ENCODE measurements at places on chromosomes 7 and 10. TPM values are rescaled to one million over a fixed set of nuclear protein-coding genes. Genes with fewer than 3 reads are reported as not detected.

Gene PCDH15
- total RNA-seq = not detected

Gene CYP26A1
- not detected for total RNA-seq

Gene ANKRD2
- not detected for total RNA-seq

Gene SEC61A2
- total RNA-seq = 12.0 TPM

Gene METTL27
- not detected for total RNA-seq

Gene SEPTIN14
- total RNA-seq = not detected

Gene SEPHS1
- total RNA-seq = 66.5 TPM

Gene YKT6
- total RNA-seq = 49.3 TPM

Gene SPDYE1
- total RNA-seq = not detected

Gene CHN2
- total RNA-seq = 1.8 TPM

GRCh38 chr7:120303105-120303504, 30.1 kb downstream of the KCND2 start:
- no peak overlapping the region for H3K4me3 ChIP-seq
- H3K4me1 ChIP-seq = no peaks in the 10 kb centered on the region
- no peak for DNase-seq
- H3K27me3 ChIP-seq = no peaks in the 10 kb centered on the region

GRCh38 chr10:29926693-29927048, 132.7 kb downstream of the JCAD start:
- H3K36me3 ChIP-seq = no peaks in the 10 kb centered on the region
- no peak for DNase-seq
- no peak overlapping the region for H3K4me3 ChIP-seq
- H3K27ac ChIP-seq = no peak overlapping the region
- peaks cover 3% of the 10 kb centered on the region for H3K27me3 ChIP-seq

GRCh38 chr7:14995774-14996173, 93.2 kb upstream of the DGKB start:
- DNase-seq = no peak
- H3K4me3 ChIP-seq = no peak overlapping the region
- H3K36me3 ChIP-seq = no peaks in the 10 kb centered on the region
- H3K27ac ChIP-seq = no peak overlapping the region
- no peaks in the 10 kb centered on the region for H3K4me1 ChIP-seq

- no peaks in the 10 kb centered on the region for H3K36me3 ChIP-seq
- no peaks in the 10 kb centered on the region for H3K27me3 ChIP-seq
- no peak overlapping the region for H3K4me3 ChIP-seq
Observed at GRCh38 chr10:111773950-111774349, 409.6 kb downstream of the GPAM start.

DNA sequence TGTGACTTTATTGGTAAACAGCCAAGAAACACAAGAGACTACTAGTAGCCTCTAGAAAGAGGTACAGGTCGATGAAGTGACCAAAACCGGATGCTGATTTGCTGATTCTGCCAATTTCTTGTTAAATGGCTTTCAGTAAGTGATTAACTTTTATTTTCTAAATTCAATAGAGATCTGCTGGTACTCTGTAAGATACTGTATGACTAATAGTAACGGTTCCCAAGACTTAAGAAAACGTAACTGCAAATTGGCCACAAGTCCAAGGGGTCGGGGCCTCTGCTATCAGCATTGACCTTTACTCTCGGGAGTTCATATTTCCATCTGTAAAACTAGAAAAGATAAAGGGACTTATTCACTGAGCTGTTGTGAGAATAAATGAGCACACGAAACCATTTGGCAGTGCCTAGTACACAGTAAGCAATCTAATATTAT, 1.4 kb downstream of the FAM3C start:
- peak overlapping the region; percentile 66 for H3K27ac ChIP-seq
- H3K36me3 ChIP-seq = peaks cover 24% of the 10 kb centered on the region
- peaks cover 50% of the 10 kb centered on the region for H3K4me1 ChIP-seq

DNA sequence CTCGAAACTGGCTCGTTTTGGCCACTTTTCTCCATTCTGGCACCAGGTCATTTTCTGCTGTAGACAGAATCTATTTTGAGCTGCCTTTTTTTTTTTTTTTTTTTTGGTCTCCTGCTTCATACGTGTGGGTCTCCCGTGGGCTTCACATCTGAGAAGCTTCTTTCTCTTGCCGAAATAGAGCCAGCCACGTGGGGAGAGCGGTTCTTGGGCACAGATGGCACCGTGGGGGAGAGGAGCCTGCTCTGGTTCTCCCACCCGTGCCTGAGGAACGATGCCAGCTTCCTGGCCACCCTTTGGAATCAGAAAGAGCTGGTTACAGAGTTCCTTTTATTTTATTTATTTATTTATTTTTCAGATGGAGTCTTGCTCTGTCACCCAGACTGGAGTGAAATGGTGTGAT, 48.7 kb upstream of the OCM2 start:
- no peak for DNase-seq
- H3K27me3 ChIP-seq = peaks cover 4% of the 10 kb centered on the region
- no peak overlapping the region for H3K27ac ChIP-seq
- H3K4me1 ChIP-seq = no peaks in the 10 kb centered on the region
- no peaks in the 10 kb centered on the region for H3K36me3 ChIP-seq

- peak; percentile 91 for DNase-seq
- no peaks in the 10 kb centered on the region for H3K27me3 ChIP-seq
- peaks cover 17% of the 10 kb centered on the region for H3K4me1 ChIP-seq
- H3K4me3 ChIP-seq = peak overlapping the region; percentile 91
Observed at GRCh38 chr7:97971990-97972943, 17.7 kb downstream of the OCM2 start.

GRCh38 chr10:5502571-5503476, 3.5 kb upstream of the CALML5 start:
- H3K36me3 ChIP-seq = no peaks in the 10 kb centered on the region
- DNase-seq = no peak
- no peaks in the 10 kb centered on the region for H3K4me1 ChIP-seq
- H3K4me3 ChIP-seq = no peak overlapping the region

DNA sequence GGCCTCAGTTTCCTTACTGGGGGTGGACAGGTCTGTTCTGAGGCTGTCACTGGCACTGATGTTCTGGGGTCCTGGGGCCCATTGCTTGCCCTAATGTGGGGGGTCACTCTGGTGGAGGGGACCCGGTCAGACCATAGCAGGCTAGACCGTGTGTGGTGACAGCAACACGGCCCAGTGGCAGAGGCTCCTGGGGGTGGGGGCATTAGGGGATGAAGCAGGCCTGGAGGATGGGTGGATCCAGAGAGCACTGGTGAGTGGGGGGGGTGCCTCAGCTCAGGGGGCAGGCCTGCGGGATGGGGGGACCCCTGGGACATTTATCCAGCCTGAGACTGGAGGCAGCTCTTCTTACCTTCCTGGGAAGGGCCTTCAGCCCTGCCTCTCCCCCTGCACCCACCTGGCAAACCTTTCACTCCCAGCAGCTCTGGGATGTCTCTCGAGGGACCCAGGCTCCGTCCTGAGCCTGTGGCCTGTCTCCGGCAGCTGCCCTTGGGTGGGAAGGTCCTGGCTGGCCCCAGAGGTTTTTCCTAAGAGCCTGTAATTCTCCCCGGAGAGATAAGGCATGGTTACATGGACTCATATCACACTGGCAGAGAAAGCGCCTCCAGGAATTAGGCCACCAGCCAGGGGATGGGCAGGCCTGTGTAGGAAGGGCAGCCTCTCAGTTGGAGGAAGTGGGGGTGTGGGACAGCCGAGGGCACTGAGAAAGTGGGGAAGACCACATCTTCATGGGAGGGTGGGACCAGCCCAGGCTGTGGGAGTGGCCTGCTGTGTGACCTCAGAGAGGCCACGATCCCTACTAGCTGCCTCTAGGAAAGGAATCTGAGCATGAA, 147.7 kb downstream of the UBE2H start:
- H3K4me3 ChIP-seq = no peak overlapping the region
- no peaks in the 10 kb centered on the region for H3K36me3 ChIP-seq
- H3K4me1 ChIP-seq = no peaks in the 10 kb centered on the region

GRCh38 chr7:149868623-149869290, 5.0 kb upstream of the ATP6V0E2 start:
- peaks cover 85% of the 10 kb centered on the region for H3K4me1 ChIP-seq
- peak overlapping the region; percentile 76 for H3K27ac ChIP-seq
- H3K4me3 ChIP-seq = no peak overlapping the region
- no peak for DNase-seq

- H3K27ac ChIP-seq = no peak overlapping the region
- no peaks in the 10 kb centered on the region for H3K27me3 ChIP-seq
- H3K36me3 ChIP-seq = peaks cover 41% of the 10 kb centered on the region
- H3K4me1 ChIP-seq = peaks cover 5% of the 10 kb centered on the region
- H3K4me3 ChIP-seq = no peak overlapping the region
- DNase-seq = no peak
Observed at GRCh38 chr7:67311901-67312300, 315.3 kb downstream of the TYW1 start.

DNA sequence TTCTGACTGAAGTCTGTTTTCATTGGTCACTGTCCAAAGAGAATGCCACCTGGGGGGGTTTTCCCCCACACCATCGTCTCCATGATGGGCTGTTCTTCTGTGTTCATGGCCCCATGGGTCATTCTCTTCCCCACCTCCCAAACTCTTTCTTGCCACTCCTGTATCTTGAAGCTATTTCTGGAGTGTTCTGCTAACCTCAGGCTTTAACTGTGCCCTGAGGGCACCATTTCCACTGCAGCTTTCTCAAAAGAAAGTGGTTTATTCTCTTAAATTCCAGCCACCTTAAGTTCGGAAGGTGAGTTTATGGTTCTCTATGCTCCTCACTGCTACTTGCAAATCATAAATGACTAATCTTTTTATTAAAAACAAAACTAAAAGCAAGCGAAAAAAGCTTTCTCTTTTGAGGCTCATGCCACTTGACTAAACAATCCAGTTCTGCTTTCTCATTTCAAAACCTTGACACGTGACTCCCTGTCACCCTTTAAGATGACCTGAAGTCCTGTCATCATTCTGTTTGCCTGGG, 7.4 kb upstream of the APBB1IP start:
- DNase-seq = peak; percentile 50
- H3K27me3 ChIP-seq = no peaks in the 10 kb centered on the region
- peak overlapping the region; percentile 91 for H3K27ac ChIP-seq
- H3K4me3 ChIP-seq = peak overlapping the region; percentile 55
- no peaks in the 10 kb centered on the region for H3K36me3 ChIP-seq

GRCh38 chr7:121480566-121481335, 84.6 kb upstream of the FAM3C start:
- no peak for DNase-seq
- no peak overlapping the region for H3K4me3 ChIP-seq
- H3K27me3 ChIP-seq = peaks cover 3% of the 10 kb centered on the region
- H3K4me1 ChIP-seq = peaks cover 3% of the 10 kb centered on the region

DNA sequence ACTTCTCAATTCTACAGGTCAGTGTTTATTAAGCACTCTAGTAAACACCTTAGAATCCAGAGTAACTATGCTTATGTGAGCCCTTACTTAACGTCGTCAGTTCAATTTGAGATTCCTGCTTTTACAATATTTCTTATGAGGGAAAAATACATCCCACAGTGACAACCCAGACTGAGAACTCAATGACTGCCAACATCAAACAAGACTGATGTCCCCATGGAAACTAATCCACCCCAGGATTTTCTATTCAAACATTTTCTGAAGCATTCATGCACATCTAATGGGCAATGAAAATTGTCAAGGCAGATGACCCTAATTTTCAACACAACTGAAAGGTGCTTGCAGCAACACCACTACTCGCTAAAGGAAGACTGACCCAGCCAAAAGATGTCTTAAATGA, 67.0 kb downstream of the ATE1 start:
- H3K4me3 ChIP-seq = no peak overlapping the region
- H3K4me1 ChIP-seq = no peaks in the 10 kb centered on the region
- H3K36me3 ChIP-seq = peaks cover 20% of the 10 kb centered on the region
- H3K27ac ChIP-seq = no peak overlapping the region
- no peaks in the 10 kb centered on the region for H3K27me3 ChIP-seq

DNA sequence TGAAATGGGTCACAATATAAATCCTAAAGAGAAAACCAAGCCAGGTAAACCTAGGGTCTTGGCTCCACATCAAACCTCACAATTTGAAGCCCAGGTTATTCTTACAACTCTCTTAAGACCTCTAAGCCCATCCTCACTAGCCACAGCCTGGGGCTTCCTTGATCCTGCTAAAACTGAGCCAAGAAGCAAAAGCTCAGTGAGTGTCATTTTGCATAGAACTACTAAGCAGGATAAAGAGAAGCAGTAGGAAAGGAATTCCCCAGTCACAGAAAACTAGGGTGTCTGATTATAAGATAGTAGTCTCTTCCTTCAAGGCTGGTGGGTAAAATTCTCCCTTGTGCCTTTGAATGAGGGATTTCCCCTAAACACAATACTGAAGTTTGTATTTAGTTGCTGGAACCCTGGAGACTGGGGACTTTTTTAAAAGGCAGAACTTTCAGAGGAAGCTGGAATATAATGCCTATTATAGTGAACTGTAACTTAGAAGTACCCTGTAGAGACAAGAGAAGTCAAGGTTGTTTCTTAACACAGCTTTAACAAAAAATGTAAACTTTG, 196.6 kb upstream of the KIAA1217 start:
- no peak overlapping the region for H3K4me3 ChIP-seq
- no peaks in the 10 kb centered on the region for H3K4me1 ChIP-seq
- no peaks in the 10 kb centered on the region for H3K36me3 ChIP-seq
- no peak overlapping the region for H3K27ac ChIP-seq

GRCh38 chr7:100543586-100543985, 4.6 kb downstream of the AGFG2 start:
- H3K4me3 ChIP-seq = peak overlapping the region; percentile 91
- H3K4me1 ChIP-seq = peaks cover 77% of the 10 kb centered on the region
- peak overlapping the region; percentile 99 for H3K27ac ChIP-seq
- no peaks in the 10 kb centered on the region for H3K27me3 ChIP-seq
- H3K36me3 ChIP-seq = peaks cover 35% of the 10 kb centered on the region

GRCh38 chr10:121405096-121405495, 193.1 kb downstream of the FGFR2 start:
- no peak overlapping the region for H3K27ac ChIP-seq
- H3K27me3 ChIP-seq = no peaks in the 10 kb centered on the region
- DNase-seq = no peak
- no peaks in the 10 kb centered on the region for H3K4me1 ChIP-seq
- H3K4me3 ChIP-seq = no peak overlapping the region

- H3K4me3 ChIP-seq = no peak overlapping the region
- H3K36me3 ChIP-seq = no peaks in the 10 kb centered on the region
- H3K4me1 ChIP-seq = peaks cover 5% of the 10 kb centered on the region
Observed at GRCh38 chr7:100972002-100972347, 2.6 kb downstream of the MUC12 start.

DNA sequence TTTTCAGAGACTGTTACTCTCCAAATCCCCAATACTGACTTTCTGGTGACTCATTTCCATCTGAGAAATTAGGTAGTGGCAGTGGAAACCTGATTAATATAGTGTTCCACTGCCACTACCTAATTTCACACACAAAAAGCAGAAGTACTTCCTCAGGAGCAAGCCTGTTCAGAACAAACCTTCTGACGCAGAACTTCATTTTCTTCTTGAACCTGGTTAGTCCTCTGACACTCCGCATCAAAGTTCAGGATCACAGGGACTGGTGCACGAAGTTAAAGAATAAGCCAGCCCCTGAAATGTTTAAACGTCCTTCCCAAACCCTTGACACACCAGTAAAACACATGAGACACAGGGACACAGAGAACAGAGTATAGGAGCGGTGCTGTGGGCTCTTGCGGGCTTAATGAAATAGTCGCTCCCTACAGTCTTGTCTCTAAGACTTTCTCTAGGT, 4.4 kb downstream of the WDR91 start:
- H3K4me1 ChIP-seq = peaks cover 56% of the 10 kb centered on the region
- no peaks in the 10 kb centered on the region for H3K27me3 ChIP-seq
- peaks cover 38% of the 10 kb centered on the region for H3K36me3 ChIP-seq
- no peak overlapping the region for H3K4me3 ChIP-seq
- no peak overlapping the region for H3K27ac ChIP-seq
- no peak for DNase-seq

Data from activated CD8-positive, alpha-beta T cell treated with anti-CD3 and anti-CD28 coated beads for 36 hours (primary cell).